ENCODE measurements at places on chromosomes 3 and 15.

- no peak for DNase-seq
Observed at GRCh38 chr3:149494759-149495580, 20.5 kb downstream of the TM4SF4 start.

- peak; percentile 100 for DNase-seq
Observed at GRCh38 chr3:101676765-101677435, at the start of gene ZBTB11. TSS of gene ZBTB11 (minus strand) at chr3:101677132. CDS start at chr3:101676914, 218 bp downstream.

DNA sequence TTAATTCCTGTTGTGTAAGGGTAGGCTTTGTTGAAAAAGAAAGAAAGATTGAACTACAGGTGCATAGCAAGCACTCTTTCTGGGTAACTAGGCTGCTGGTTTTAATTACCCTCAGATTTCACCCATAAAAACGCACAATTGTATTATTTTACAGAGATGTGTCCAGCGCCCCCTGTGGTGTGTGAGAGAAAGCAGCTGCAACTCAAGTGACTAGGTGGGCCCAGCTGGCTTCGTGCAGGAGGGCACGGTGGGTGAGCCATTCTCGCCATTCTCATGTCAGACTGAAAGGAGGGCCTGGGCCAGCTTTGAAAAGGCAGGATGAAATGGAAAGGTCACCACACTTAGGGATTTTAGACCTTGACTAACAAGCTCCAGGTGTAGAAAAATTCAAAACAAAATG, 122.6 kb downstream of the LRIG1 start:
- no peak for DNase-seq

GRCh38 chr3:146637871-146638270, 32.7 kb upstream of the PLSCR5 start:
- no peak for DNase-seq

GRCh38 chr15:67170143-67170925, 84.1 kb downstream of the AAGAB start:
- DNase-seq = no peak

- DNase-seq = no peak
Observed at GRCh38 chr15:100515758-100516157, 13.0 kb downstream of the CERS3 start.

DNA sequence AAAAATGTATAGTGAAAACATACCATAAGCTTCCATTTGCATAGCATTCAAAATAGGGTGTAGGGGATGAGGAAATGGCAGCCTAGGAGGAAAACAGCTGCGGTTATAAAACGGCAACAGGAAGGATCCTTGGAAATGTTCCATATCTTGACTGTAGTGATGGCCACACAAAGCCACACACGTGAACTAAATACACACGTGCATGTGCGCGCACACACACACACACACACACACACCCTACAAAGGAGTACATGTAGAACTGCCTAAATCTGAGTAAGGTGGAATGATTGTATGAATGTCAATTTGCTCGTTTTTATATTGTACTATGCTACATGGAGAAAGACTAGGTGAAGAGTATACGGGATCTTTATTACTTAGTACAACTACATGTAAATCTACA, 3.9 kb upstream of the IREB2 start:
- DNase-seq = no peak

GRCh38 chr3:113495035-113495434, 19.9 kb downstream of the SPICE1 start:
- no peak for DNase-seq

- no peak for DNase-seq
Observed at GRCh38 chr15:51982013-51982769, 10.6 kb upstream of the LEO1 start.

DNA sequence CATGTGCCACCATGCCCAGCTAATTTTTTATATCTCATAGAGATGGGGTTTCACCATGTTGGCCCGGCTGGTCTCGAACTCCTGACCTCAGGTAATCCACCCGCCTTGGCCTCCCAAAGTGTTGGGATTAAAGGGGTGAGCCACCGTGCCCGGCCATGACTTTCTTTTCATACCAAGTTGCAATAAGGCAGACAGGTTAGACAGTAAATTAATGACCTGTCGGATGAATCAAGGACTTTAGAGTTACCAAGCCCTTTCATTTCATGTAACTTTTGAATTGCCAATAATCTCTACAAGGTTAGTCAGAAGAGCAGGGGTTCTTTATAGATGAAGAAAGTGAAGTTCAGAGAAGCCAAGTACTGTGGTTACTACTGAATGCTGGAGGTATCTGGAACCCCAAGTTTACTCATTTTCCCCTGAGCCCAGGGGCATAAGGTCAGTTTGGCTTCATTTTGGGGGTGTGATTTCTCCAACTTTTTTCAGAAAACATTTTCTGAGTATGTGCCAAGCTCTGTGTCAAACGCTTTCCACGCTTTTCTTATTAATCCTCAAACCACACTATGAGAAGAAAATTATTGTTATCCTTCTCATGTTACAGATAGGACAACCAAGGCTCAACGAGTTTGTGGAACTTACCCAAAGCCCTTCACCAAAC, 11.9 kb downstream of the PRICKLE2 start:
- DNase-seq = no peak

GRCh38 chr15:64235552-64235951, 72.7 kb upstream of the PPIB start:
- DNase-seq = no peak

DNA sequence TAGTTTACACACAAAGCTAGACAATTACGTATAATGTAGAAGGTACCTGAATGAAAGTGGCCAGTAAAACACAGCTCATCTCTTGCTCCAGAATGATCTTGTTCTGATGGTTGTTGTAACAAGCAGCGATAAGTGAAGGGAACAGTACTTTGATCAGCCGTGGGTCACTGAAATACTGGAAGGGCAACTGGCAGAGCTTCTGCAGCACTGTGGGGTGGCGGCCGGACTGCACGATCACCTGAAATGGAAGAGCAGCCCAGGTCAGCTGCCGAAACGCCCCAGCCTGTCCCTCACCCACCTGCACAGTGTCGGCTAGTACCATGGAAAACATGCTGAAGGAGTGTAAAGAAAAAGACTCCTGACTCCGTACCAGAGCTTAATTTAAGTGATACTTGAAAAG, 17.3 kb downstream of the ISL2 start:
- DNase-seq = no peak

GRCh38 chr3:128319741-128320141, 146.9 kb downstream of the DNAJB8 start:
- DNase-seq = no peak

- DNase-seq = no peak
Observed at GRCh38 chr3:120487191-120487650, 36.4 kb upstream of the FSTL1 start.

DNA sequence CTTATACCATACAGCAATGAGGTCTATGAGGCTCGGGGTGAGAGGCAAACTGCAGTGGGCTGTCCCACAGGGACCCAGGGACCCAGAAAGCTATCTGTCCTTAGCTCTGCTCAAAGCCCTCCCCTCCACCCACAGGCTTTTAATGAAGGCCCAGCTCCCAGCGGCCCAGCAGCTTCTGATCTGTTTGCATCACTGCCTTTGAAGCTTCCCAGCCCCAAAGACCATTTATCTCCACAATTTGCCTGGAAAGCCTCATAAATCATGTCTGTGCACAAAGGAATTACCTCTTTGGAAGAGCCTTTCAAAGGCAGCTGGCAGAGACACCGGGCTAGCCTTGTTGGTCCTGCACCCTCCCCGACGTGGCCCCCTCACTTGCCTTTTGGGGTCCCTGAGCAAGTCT, 123.9 kb downstream of the RAB11A start:
- DNase-seq = no peak

GRCh38 chr3:148344521-148344920, 353.2 kb upstream of the AGTR1 start:
- DNase-seq = no peak

DNA sequence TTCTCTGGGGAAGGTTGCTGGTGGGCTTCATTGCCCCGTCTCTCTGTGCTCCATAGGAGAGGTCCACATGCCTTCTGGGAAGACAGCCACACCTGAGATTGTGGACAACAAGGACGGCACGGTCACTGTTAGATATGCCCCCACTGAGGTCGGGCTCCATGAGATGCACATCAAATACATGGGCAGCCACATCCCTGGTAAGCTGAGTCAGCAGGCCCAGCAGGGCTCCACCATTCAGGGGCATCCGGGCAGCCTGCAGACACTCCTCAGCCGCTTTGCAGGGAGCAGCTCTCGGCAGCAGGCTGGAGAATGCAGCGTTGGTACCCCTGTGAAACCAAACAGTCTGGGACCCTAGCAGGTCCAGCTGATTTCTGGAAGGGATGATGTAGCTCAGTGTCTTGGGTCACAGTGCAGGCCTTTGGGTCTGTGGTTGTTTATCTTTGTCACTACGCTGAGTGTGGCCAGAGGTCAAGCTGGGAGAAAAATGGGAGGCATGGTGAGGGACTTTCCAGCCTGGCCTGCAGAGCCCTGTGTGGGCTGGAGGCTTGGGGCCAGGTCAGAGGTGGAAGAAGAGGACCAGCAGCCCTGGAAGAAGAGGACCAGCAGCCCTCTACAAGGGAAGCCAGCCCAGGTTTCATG, 67.2 kb downstream of the DNASE1L3 start:
- DNase-seq = no peak

- DNase-seq = no peak
Observed at GRCh38 chr15:69838338-69838737, 259.4 kb downstream of the TLE3 start.

- no peak for DNase-seq
Observed at GRCh38 chr3:73556520-73557372, 68.0 kb downstream of the PDZRN3 start.

DNA sequence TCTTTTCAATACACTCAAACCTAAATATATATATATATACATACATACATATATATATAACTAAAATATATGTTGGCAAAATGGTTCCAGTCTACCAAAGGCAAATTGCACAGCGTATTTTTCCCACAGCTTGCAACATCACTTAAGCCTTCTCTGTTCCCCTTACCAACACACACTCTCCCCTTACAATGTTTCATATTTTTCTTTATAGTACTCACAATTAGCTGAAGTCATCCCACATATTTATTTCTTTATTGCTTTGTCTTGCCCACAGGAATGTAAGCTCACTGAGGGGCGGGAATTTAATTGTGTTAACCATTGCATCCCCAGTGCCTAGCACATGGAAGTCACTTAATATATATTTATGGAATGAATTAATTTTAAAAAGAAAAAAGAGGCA, 288.3 kb downstream of the ULK4 start:
- DNase-seq = no peak

DNA sequence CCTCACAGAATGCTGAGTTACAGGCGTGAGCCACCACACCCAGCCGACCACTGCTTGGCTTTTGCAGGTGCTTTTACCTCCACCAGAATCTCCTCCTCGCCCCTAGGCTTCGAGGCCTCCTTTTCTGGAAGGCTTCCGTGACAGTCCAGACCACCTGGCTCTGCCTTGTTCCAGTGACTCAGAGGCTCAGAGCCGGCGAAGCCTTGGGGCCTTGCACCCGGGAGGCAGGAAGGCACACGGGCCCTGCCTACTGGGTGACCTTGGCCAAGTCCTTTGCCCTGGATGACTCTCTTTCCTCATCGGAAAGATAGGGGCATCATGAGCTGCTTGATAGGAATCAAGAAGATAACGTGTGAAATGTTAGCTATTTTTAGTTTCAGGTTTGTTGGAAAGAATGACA, 31.3 kb upstream of the FURIN start:
- DNase-seq = no peak

DNA sequence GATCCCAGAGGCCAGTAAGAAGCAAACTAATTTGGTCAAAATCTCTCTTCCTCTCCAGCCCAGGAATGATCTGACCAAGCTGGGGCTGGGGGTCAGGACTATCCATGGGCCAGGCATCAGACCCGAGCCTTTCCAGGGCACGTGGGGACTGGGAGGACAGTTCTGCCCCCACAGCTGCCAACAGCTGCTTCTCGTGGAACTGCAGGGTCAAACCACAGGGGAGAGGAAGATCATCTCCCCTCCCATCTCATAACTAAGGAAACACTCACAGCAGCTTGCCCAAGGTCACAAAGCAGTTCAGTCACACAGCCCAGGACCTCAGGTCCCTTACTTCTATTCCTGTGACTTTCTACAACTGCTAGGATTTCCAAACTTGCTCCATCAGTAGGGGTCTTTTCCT, 47.1 kb downstream of the DAPK2 start:
- no peak for DNase-seq

GRCh38 chr3:8529181-8529637, 27.6 kb downstream of the LMCD1 start:
- no peak for DNase-seq

GRCh38 chr3:46485779-46486175, 12.0 kb upstream of the RTP3 start:
- no peak for DNase-seq

- DNase-seq = no peak
Observed at GRCh38 chr3:178655488-178655887, 119.3 kb downstream of the KCNMB2 start.

GRCh38 chr15:98927996-98928395, 79.6 kb downstream of the PGPEP1L start:
- no peak for DNase-seq

DNA sequence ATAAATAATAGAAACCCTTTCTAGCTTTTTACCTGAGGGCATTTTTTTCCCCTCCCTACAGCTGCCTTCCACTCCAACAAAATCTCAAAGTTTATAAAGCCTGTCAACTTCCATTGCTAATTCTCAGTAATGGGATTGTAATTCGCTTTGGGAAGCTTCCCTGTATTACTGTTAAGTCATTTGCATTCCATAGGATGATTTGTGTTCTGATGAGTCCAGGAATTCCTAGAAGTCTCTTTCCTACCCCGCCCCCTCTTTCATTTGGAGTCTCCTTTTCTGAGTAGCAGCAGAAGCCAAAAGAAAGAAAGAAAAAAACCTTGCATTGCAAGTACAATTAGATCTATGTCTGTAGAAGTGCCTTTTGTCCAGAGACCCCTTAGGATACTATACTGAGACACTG, 1033.3 kb downstream of the IGSF11 start:
- DNase-seq = no peak

DNA sequence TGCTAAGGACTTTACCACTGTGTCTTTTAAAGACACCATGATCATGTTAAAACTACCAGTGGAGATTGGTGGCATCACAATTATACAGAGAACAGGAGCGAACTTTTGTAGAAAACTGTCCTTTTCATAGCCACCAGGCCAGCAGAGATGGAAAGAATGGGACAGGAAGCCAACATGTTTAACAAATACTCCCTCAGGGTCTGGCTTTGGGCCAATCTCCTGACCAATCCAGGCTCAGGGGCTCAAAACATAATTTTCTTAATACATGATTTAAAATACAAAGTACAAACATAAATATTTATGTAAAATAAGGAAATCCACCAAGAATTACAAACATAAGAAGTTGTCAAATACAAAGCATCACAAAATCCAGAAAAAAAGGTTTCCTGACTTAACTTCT, 266.0 kb downstream of the VPS13C start:
- no peak for DNase-seq

DNA sequence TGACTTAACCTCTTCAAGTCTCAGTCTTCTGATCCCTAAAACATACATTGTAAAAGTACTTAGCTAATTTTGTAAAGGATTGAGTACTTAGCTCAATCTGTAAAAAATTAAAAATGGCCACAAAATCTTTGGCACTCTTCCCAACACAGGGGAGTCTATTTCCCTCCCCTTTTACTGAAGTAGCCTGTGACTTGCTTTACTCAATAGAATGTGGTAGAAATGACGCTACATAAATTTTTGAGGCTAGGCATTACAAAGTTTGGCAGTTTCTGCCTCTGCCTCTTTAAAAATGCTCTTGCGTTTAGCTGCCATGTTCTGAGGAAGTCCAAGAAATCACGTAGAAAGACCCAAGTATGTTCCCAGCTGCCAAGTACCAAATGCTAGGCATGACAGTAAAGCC, 80.2 kb downstream of the CBLB start:
- no peak for DNase-seq

- DNase-seq = no peak
Observed at GRCh38 chr15:63712828-63713520, 115.8 kb downstream of the FBXL22 start.

- no peak for DNase-seq
Observed at GRCh38 chr3:86234506-86235254, 756.3 kb downstream of the VGLL3 start.
